ENCODE measurements at places on chromosomes 13 and 19.

DNA sequence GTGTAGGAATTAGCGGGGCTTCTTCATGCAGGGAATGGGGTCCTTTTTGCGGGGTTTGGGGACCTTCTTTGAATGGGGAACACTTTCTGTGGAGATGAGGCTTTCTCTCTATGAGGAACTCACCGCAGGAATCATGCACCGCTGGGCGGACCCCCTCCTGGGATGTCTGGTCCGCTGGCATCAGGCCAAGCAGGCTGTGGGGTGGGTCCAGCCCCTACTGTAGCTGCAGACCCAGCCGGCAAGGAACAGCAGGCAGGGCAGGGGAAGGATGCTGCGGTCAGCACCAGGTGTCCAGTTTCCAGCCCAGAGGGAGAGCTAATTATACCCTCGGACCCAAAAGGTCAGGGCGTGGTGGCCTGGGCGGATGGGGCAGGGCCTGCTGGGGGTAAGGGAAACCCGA lies 1.8 kb downstream of the MYBPC2 start:
- DNase-seq: no peak

- DNase-seq: peak; percentile 74
Measured at GRCh38 chr13:60583911-60584753, 187.1 kb downstream of the TDRD3 start.

GRCh38 chr19:39434123-39435076 lies 1.3 kb downstream of the RPS16 start:
- DNase-seq: no peak

GRCh38 chr13:93522501-93522900 lies 295.9 kb downstream of the GPC6 start:
- peak; percentile 16 for DNase-seq

DNA sequence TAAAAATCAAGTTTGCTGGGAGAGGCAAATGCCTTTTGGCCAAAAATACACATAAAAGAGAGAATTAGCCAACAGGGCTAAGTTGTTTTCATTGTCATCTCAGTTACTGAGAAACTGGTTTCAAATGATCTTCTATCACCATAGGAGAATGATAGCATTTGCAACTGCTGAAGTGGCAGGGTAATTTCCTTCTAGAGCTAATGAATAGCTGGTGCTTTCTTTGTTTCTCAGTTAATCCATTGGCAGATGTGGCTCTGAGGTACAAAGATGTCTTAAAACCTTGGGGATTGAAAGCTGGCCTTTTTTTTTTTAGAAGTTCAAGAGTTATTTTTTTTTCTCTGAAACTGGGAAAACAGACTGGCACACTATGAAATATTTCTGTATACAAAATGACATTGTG lies 332.7 kb upstream of the KLF12 start:
- DNase-seq: no peak

DNA sequence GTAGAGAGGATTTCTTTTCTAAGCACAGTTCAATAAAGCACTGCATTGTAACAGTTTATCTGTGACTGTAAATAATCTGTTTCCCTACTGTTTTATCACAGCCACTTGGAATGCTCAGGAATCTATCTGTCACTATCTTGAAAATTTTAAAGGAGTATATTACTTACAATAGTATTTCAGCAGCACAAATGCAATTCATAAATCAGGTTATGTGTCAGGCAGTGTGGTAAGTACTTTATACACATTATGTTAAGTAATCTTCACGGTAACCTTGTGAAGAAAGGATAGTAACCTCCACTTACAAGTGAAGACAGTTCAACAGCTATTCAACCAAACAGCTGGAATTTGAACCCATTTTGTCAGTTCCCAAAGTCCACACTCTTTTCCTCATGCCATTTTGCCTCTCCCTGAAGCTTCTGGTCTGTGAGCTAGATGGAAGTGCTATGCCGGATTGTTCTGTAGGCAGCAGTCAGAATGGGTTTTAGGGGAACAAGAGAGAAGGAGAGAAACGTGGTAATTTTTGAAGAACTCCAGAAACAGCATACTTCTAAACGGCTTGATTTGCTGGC lies 125.0 kb downstream of the KLF12 start:
- peak; percentile 60 for DNase-seq

- DNase-seq: peak; percentile 81
Measured at GRCh38 chr13:43196750-43197370, 173.5 kb downstream of the DNAJC15 start.

GRCh38 chr13:65085977-65086376 lies 2144.2 kb downstream of the PCDH9 start:
- DNase-seq: no peak

- no peak for DNase-seq
Measured at GRCh38 chr19:5586300-5587070, 18.7 kb upstream of the TINCR start.

Data from amniotic epithelial cell (primary cell).